NCI-H187 (cell line): ENCODE measurements at places on chromosomes 1 and 21.

- DNase-seq = no peak
These were observed 272.1 kb upstream of the C1orf87 start for GRCh38 chr1:60345621-60346020.

- no peak for DNase-seq
These were observed 7.2 kb downstream of the KIFAP3 start for GRCh38 chr1:170067253-170067819.

DNA sequence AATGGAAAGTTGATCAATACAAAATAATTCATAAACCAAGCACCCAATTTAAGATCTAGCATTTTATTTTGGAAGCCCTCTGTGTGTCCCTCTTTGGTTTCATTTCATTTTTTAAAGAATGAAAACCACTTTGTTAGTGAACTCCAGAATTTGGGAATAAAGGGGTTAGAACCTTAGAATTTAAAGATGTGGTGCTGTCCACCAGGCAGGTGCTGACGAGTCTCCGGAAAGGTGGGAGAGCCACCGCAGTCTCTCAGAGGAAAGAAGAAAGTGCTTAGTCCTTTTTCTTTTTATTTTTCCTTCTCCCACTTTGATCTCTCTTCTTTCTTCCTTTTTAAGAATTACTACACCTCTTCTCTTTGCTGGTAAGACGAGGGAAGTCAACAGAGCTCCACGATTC lies 20.5 kb upstream of the HIVEP3 start:
- no peak for DNase-seq

- no peak for DNase-seq
These were observed 230.3 kb upstream of the LYPLAL1 start for GRCh38 chr1:218943371-218943770.

DNA sequence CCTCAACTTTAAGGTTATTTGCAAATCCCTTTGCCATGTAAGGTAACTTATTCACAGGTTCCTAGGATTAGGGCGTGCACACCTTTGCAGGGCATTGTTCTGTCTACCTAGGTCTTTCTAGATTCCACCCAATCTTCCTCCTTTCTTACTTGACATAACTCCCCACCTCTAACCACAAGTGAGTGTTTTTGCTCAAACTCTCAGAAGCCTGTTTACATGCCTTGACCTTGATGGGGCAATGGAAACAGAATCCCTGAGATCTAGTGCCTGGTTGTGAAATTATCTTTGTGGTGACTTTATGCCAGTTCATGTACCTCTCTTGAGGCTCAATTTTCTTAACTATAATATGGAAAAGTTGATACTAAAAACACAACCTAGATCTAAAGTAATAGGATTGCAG lies 296.6 kb downstream of the TTLL7 start:
- no peak for DNase-seq

DNA sequence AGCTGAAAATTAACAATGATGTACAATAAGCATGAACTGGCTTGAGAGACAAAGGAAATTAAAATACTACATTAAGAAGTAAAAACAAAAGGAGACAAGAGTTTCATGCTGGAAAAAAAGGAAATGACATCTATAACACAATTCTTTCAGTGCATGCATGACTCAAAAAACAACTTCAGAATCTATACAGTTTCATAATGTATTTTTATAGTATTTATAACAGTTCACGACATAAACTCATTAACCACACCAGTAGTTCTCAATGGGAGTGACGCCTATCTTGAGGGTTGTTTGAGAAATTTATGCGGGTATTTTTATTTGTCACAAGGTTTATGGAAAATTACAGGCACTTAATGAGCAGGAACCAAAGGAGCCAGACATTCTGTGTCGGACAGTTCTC lies 168.5 kb downstream of the SMYD3 start:
- DNase-seq = no peak

GRCh38 chr1:216258856-216259255 lies 164.4 kb downstream of the USH2A start:
- no peak for DNase-seq

GRCh38 chr1:93592551-93592949 lies 89.1 kb downstream of the BCAR3 start:
- DNase-seq = no peak

- no peak for DNase-seq
These were observed 380.7 kb upstream of the NR5A2 start for GRCh38 chr1:199646761-199647160.

- no peak for DNase-seq
These were observed 7.7 kb downstream of the IGSF8 start for GRCh38 chr1:160090760-160091159.

DNA sequence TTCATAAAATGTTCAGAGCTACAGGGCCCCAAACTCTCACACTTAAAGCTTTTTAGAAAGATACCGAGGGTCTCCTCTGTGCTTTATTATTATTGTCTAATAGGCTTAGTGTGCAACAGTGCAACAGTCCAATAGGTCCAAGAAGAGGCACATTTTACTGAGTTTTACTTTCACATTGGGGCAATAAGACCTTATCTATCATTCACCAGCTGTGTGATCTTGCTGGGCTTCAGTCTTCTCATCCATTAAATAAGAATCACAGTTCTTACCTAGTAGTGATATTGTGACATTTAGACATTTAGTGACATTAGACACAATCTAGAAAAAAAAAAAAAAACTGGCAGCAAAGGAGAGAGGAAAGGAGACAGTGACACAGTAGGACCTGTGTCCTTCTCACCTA lies 175.8 kb upstream of the NFIA start:
- DNase-seq = no peak

- no peak for DNase-seq
These were observed 14.8 kb upstream of the TMEM240 start for GRCh38 chr1:1554926-1555915.

DNA sequence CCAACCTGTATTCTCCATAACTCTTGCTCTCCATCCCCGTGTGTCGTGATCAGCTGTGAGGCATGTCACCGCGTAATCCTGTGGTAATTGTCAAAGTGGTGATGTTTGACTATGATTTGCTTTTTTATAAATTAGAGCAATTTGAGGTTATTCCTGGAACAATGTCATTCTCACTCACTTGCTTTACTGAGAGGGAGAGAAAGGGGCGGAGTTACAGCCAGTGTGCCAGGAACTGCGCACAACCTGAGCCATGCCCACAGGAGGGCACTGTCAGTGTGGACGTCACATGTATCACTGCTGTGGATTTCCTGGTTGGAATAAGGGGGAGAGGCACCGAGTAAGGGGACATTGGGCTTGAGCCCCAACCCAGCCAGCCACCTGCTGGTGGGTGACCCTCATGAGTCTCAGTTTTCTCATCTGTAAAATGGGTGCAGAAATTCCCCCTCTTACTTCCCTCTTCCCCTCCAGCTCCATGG lies 6.9 kb downstream of the ADGRB2 start:
- no peak for DNase-seq

GRCh38 chr21:42818328-42818749 lies 61.0 kb downstream of the WDR4 start:
- DNase-seq = no peak

- no peak for DNase-seq
These were observed 496.3 kb downstream of the KIF26B start for GRCh38 chr1:245651093-245651492.
